ENCODE measurements at places on chromosomes 7 and 10.

DNA sequence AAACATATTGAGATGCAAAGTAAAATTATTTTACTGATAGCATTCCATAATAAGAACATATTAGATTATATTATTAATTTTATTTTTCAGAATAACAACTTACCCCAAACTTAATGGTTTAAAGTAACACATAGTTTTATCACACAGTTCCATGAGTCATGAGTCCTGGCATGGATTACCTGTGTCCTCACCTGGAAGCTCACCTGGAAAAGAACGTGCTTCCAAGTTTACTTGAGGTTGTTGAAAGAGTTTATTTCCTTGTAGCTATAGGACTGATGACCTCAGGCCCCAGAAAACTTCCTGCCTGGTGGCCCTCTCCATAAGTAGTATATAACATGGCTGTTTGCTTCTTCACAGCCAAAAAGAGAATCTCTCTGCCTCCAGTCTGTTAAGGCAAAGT is 254.6 kb downstream of the TFEC start:
- DNase-seq, result no peak

DNA sequence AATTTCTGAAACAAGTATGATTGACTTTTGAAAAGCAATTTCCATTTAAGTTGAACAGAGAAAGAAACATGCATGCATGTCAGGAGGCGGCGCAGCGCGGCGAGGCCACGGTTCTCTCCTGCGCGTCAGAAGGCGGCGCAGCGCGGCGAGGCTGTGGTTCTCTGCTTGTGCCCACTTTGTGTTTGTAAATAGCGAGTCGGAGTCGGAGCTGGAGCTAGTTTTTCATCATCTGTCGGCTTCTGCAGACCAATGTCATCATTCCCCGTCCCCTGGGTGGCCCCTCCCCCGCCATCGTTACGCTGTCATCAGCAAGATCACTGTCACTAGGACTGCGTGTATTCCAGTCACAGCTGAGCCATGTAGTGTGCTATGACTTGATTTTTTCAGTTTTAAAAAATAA is 49.2 kb downstream of the INPP5A start:
- DNase-seq, result no peak

- no peak for DNase-seq
These were observed 26.0 kb upstream of the HYAL4 start for GRCh38 chr7:123819001-123819400.

GRCh38 chr10:27995311-27995710 is 3.6 kb downstream of the ODAD2 start:
- DNase-seq, result no peak

GRCh38 chr7:41328544-41328943 is 374.3 kb downstream of the INHBA start:
- no peak for DNase-seq

DNA sequence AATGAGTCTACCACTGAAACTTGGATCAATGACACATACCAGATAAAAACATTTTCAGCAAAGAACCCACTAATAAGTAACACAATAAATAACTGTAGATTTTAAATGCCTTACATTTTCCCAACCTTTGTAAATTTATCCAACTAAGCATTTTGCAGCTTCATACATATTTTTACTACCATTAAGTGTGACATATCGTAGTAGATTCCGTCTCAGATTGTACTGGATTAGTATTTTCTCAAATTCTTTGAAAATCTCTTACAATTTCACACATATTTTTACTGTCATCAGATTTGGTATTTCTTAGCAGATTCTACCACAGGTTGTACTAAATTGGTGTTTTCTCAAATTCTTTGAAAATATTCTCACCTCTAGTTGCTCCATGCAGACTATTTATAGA is 26.0 kb downstream of the CCDC71L start:
- no peak for DNase-seq

GRCh38 chr10:80737209-80737608 is 199.5 kb downstream of the SH2D4B start:
- DNase-seq, result no peak

- DNase-seq, result peak; percentile 67
These were observed 5.7 kb upstream of the ZYX start for GRCh38 chr7:143375298-143376034.

DNA sequence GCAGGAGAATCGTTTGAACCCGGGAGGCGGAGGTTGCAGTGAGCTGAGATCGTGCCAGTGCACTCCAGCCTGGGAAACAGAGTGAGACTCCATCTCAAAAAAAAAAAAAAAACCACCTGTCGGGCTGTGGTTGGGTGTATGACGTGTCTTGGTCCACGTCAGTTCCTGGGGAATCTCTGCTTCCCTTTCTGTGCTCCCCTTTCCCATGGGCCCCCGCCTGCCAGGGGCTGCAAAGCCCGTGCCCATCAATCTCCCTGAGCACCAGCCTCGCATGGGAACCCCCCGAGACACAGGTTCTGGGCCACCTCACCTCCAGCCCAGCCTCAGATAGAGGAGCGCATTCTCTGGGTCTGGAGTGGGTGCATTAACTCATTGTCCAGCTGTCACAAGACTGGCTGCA is 2.3 kb upstream of the SH2B2 start:
- peak; percentile 46 for DNase-seq

DNA sequence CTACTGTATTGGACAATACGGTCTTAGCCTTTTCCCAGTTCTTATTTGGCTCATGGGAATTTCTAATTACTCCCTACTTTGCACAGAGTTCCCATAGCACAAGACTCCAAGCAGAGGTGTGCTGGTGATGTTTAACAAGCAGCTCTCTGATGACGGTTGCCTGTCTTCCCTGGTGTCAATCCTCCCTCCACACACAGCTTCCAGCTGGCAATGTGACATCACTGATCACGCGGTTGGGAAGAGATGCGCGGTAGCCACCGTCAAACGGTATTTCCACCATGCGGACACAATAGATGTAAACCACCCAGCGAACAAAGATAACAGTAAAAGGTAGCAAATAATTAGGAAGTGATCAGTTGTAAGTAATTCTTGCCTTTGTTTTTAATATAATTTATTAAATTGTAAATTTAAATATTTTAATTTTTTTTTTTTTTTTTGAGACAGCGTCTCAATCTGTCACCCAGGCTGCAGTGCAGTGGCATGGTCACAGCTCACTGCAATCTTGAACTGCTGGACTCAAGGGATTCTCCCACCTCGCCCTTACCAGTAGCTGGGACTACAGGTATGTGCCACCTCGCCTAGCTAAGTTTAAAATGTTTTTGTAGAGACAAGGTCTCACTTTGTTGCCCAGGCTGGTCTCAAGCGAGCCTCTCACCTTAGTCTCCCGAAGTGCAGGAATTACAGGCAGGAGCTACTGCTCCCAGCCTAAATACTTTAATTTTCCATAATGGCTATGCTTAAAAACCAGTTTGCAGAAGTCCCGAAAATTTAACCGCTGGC is 36.3 kb upstream of the IL15RA start:
- no peak for DNase-seq

Data from CD4-positive, alpha-beta T cell treated with Interleukin-6 for 4 hours (primary cell).